ENCODE measurements at places on chromosomes 4 and X. TPM values are rescaled to one million over a fixed set of nuclear protein-coding genes. Genes with fewer than 3 reads are reported as not detected.

GRCh38 chr4:46386570-46386969 is 3.4 kb downstream of the GABRA2 start:
- no peaks in the 10 kb centered on the region for H3K4me1 ChIP-seq
- DNase-seq, result no peak
- H3K27ac ChIP-seq, result no peak overlapping the region
- H3K36me3 ChIP-seq, result no peaks in the 10 kb centered on the region

- no peaks in the 10 kb centered on the region for H3K36me3 ChIP-seq
- DNase-seq, result no peak
- no peaks in the 10 kb centered on the region for H3K27me3 ChIP-seq
- no peak overlapping the region for H3K4me3 ChIP-seq
- H3K27ac ChIP-seq, result no peak overlapping the region
These were observed 172.4 kb downstream of the PRDM5 start for GRCh38 chr4:120750152-120750525.

The LNX1 gene
- not detected for total RNA-seq

GRCh38 chr4:1538096-1538410 is 131.8 kb upstream of the NKX1-1 start:
- no peak for DNase-seq
- H3K27ac ChIP-seq, result no peak overlapping the region
- no peaks in the 10 kb centered on the region for H3K4me1 ChIP-seq
- no peaks in the 10 kb centered on the region for H3K36me3 ChIP-seq
- H3K4me3 ChIP-seq, result no peak overlapping the region

DNA sequence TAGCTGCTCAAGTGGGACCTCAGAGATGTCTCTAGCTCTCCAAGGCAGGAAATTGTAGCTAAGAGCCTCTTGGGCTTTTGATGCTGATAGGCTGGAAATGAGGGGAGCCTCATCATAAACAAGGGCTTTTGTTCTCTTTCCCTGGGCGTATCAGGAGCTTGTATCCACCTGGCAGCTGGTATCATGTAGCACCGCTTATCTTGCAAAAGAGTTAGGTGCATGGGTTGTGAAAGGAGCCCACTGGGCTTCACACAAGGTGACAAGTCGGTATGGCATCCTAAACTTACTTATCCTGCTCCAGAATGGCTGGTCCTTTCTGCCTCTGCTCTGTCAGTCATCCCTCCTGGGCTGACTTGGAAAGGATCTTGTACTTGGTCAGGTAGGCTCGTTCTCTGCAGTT is 565.8 kb downstream of the GRXCR1 start:
- no peaks in the 10 kb centered on the region for H3K36me3 ChIP-seq
- H3K27ac ChIP-seq, result no peak overlapping the region
- H3K4me3 ChIP-seq, result no peak overlapping the region
- no peaks in the 10 kb centered on the region for H3K4me1 ChIP-seq

- no peak overlapping the region for H3K27ac ChIP-seq
- no peaks in the 10 kb centered on the region for H3K36me3 ChIP-seq
- no peak for DNase-seq
- H3K4me1 ChIP-seq, result no peaks in the 10 kb centered on the region
These were observed 102.0 kb upstream of the GATB start for GRCh38 chr4:151862766-151863165.

DNA sequence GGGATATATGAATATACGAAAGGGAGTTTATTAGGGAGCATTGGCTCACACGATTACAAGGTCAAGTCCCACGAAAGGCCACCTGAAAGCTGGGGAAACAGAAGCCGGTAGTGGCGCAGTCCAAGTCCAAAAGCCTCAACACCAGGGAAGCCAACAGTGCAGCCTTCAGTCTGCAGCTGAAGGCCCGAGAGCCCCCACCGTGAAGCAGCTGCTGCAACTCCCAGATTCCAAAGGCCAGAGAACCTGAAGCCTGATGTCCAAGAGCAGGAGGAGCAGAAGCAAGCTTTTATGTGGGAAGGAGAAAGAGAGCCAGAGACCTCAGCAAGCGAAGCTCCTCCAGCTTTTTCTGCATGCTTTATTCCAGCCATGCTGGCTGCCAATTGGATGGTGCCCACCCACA is 275.8 kb downstream of the PTTG2 start:
- no peaks in the 10 kb centered on the region for H3K36me3 ChIP-seq
- no peak for DNase-seq
- no peaks in the 10 kb centered on the region for H3K27me3 ChIP-seq
- no peaks in the 10 kb centered on the region for H3K4me1 ChIP-seq
- no peak overlapping the region for H3K27ac ChIP-seq

DNA sequence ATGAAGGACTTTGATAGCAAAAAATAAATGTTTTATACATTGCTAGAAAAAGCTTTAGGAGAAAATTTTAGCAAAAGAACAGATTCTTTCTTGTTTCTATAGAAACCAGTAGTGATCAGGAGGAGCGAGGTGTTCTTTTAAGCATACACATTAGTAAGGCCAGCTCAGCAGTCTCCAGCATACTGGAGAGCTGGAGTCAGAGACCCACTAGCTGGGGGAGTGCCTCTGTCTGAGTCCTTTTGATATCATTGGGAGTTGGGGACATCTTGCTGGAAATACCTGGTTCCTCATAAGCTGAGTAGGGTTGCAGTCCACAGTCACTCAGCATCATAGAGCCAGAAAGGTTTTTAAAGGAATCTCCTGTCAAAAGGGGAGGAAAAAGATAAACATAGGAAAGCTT is 67.4 kb downstream of the AFF2 start:
- no peak for DNase-seq
- H3K27ac ChIP-seq, result no peak overlapping the region
- H3K4me1 ChIP-seq, result no peaks in the 10 kb centered on the region
- no peaks in the 10 kb centered on the region for H3K27me3 ChIP-seq

The CENPVL1 gene
- total RNA-seq, result not detected

DNA sequence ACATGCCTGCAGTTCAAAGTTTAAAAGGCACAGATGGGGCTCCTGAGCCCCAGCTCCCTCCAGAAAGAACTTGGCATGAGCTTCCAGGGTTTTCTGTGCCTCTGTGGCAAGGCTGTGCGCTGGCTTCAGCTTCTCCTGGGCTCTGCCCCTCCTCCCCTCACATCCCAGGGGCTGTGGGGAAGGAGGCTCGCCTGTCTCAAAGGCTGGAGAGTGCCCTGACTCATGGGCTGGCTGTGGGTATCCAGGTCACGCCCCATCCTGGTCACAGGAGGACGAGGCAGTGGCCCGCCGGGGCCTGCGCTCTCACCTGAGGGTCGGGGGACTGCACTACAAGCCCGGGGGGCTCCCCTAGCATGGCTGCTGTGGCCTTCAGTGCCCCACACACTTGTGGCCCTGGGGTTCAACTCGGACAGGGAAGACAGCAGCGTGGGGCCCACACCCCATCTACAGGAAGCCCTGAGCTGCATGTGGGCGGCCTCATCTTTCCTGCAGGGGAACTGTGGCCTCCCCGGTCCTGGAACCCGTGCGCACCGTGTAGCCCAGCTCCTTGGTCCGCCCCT is 17.9 kb downstream of the LRPAP1 start:
- no peak overlapping the region for H3K27ac ChIP-seq
- no peak overlapping the region for H3K4me3 ChIP-seq
- H3K27me3 ChIP-seq, result no peaks in the 10 kb centered on the region
- DNase-seq, result no peak

GRCh38 chr4:146762016-146762415 is 123.3 kb downstream of the POU4F2 start:
- no peak overlapping the region for H3K4me3 ChIP-seq
- H3K4me1 ChIP-seq, result no peaks in the 10 kb centered on the region
- H3K27me3 ChIP-seq, result no peaks in the 10 kb centered on the region
- H3K27ac ChIP-seq, result no peak overlapping the region
- no peaks in the 10 kb centered on the region for H3K36me3 ChIP-seq

- no peak overlapping the region for H3K27ac ChIP-seq
- H3K4me3 ChIP-seq, result no peak overlapping the region
- DNase-seq, result no peak
- H3K4me1 ChIP-seq, result no peaks in the 10 kb centered on the region
These were observed 139.8 kb downstream of the PTTG2 start for GRCh38 chr4:38099908-38100407.

The MGAT4D gene
- not detected for total RNA-seq

DNA sequence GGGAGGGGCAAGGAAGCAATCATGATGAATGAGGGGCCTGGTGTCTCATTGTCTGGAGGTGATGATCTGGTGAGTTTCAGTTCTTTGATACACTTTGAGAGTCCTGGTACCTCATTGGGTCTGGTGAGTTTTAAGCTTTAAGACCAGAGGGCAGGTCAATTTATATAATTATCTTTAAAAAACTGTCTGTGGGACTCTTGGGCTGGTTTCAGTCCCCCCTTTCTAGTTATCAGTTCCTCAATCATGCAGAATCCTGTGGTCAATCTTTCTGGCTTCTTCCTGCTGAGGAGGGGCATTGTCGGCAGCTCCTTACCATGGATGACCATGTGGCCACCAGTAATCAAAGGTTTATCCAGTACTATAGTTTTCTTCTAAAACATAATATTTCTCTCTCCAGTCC is 789.1 kb downstream of the PCDH18 start:
- no peaks in the 10 kb centered on the region for H3K27me3 ChIP-seq
- no peak overlapping the region for H3K4me3 ChIP-seq
- no peak overlapping the region for H3K27ac ChIP-seq
- DNase-seq, result no peak

The AMTN gene
- total RNA-seq, result not detected
